Muscle of leg (tissue), 16 donors: ENCODE measurements at places on chromosomes 1 and 21.

DNA sequence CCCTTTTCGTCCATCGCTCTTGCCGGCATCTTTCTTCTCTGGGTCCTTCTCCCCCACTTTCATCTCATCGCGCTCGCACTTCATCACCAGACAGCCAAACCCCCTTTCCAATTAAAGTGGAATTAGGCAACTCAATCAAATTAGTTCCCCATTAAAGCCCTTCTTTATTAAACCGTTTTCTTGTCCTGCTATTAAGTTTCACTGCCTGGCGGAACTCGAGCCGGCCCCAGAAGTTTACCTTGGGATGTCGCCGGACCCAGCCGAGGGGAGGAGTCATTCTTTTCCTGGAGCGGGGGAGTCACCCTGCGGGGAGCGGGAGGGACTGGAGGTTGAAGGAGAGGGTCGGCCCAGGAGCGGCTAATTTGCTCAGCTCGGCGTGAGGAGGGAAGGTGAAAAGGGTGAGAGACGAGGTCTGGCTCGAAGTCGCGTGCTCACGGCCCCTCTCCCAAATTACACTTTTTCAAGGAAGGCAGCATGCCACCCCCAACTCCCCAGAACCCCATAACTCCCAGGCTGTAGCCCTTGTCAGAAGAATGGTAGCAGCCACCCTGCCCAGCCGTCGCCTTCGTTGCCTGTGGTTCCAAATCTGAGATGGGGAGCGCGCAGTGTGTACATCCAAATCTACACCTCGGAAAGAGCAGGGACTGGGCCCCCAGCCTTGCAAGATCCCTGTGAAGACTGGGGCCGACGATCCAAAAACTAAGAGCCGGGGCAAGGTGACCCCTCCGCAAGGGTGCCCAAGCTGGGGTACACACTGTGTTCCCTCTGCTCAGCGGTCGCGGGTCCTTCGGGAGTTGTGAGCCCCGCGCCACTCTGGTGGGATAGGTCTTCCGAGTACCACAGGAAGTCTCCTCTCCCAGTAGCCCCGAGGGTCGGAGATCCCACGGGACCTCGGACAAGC, 6.4 kb downstream of the DMRTA2 start:
- no peak for DNase-seq

GRCh38 chr21:45290948-45291612, 3.4 kb upstream of the POFUT2 start:
- no peak for DNase-seq

GRCh38 chr1:192477630-192478029, 97.9 kb upstream of the RGS1 start:
- peak; percentile 71 for DNase-seq

GRCh38 chr1:28606771-28607170, 14.7 kb downstream of the RAB42 start:
- no peak for DNase-seq

DNA sequence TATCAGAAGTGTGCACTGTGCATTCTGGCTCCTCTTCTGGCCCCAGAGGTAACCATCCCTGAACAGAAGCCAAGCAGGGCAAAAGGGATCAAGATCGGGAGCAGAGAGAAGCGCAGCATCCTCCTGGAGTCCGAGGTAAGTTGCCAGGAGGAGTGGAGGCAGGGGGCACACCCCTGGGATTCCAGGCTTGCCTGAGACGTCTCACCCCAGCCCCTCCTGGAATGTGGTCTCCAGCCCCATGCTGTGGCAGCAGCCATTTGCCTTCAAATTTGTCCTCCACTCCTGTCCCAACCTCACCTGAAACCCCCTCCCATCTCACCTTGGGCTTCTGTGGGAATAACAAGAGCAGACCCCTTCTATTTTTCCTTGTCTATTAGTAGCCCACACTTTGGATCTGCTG, 10.1 kb downstream of the LRRC71 start:
- no peak for DNase-seq

DNA sequence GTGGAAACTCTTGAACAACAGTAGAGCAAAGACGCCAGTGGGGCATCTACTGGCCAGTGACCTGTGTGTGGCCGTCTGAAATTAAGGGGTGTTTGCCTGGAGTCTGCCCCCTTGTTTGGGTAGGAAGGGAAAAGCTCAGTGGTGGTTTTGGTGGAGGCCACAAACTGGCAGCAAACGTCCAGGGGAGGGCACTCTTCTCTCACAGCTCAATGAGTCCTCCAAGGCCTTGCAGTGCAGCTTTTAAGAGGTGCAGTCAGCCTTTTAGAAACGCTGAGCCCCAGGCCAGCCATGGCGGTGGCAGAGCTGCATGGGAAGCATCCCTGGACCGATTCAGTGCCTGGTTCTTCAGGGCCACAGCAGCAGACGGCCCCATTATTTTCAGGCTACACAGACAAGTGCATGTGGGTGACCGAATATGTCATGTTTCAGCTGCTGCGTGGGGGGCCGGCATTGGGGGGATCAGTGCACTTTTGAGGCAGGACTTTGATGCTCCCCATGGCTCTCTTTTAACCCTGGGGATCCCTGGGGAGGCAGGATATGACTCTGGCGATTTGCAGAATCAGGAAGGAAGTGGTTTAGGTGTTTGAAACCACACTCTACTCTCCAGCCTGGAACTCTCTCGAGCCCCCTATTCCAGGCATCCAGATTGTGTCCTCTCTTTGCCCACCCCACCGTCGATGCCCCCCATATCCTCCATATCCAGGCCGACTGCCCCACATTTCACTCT, 414.0 kb downstream of the PRDM2 start:
- peak; percentile 67 for DNase-seq

DNA sequence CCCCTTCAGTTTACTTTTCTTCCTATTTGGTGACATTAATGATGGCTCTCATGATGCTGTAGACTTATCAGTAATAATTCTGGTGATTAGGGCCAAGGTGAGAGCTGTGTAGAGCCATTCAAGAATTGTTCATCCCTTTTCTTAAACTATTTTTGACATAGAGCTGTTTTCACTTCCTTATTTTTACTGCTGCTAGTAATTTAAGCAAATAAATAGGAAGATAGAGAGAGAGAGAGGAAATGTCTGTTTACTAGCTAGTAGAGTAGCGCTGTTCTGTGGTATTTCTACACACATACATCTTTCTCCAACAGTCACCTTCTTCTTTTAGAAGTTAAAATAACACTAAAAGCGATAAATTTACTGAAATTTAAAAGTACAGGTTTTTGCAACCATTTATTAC, 678.0 kb upstream of the ZP4 start:
- no peak for DNase-seq

DNA sequence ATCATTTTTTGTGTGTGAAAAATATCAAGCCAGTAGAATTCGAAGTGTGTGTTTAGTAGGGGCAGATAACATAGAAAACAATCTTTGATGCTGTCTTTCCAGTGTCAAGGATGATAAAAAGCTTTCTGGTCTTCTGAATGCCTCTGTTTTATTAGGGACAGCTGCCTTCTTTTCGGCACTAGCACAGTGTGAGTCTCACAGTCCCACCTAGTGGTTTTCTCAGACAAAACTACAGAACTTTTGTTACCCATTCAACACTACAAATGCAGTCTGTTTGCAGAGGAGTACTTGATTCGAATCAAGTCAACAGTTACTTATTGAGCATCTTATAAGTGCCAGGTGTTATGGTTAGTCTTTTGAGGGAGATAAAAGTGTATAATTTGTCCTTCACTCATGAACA, 30.6 kb upstream of the MCOLN3 start:
- peak; percentile 35 for DNase-seq

- DNase-seq = no peak
Observed at GRCh38 chr1:214516434-214517326, 34.7 kb downstream of the PTPN14 start.

- DNase-seq = no peak
Observed at GRCh38 chr1:98044766-98045165, 123.9 kb upstream of the DPYD start.

- DNase-seq = peak; percentile 79
Observed at GRCh38 chr1:224430511-224431113, 4.0 kb downstream of the WDR26 start.

DNA sequence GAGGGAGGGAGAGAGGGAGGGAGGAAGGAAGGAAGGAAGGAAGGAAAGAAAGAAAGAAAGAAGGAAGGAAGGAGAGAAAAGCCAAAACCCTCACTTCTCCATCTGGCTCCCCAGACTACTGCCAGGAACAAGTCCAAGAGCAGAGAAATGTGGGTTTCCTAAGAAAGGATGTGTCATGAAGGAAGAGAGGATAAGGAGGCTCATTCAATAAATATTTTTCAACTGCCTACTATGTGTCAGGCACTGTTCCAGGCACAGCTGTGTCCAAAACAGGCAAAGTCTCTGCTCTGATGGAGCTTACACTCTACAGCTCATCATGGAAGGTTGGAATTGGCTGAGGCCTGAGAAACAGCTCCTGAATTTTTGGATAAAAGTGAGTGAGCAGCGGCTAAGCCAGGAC, 42.6 kb upstream of the ATP2B4 start:
- DNase-seq = peak; percentile 26

GRCh38 chr1:14782741-14783591, 184.5 kb downstream of the KAZN start:
- no peak for DNase-seq

DNA sequence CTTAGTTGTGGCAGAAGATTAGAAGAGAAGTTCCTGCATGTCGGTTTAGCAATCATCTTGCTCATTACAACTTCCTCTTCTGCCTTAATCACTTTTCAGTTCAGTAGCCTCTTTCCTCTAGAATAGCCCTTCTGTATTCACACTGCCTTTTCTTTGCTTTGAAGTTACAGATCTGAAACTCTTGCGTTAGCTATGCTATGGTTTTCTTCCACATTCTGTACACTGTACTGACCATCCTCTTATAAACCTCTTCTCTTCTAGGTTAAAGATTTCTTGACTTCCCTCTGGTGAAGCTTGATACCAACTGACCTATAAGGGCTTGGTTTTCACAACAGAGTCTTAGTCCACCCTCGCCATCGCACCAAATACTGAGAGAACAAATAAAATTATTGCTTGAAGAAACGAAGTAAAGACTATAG, 35.0 kb downstream of the C21orf91 start:
- peak; percentile 17 for DNase-seq

GRCh38 chr1:95183952-95184351, 50.1 kb upstream of the RWDD3 start:
- peak; percentile 55 for DNase-seq

- DNase-seq = no peak
Observed at GRCh38 chr1:20409012-20409411, 77.0 kb downstream of the CAMK2N1 start.

GRCh38 chr1:11841245-11842153, 6.1 kb downstream of the NPPA start:
- no peak for DNase-seq

DNA sequence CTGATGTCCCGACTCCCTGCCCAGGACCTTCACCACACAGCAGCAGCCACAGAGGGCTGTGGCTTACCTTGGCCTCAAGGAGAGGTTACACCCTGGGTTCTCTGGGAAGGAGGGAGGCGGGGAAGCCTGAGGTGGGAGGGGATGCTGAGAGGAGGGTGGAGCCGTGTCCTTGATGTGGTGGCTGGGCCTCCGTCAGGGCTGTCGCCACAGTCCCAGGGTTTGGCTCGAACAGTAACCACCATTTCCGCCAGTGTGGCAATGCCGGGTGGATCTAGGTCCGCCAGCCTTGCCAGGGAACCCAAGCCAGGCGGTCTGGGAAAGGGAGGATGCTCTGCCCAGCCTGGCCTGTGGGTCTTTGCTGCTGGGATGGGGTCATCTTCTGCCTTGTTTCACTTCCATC, 18.4 kb upstream of the CDCA8 start:
- no peak for DNase-seq
